ENCODE measurements at places on chromosomes 13 and 19.

DNA sequence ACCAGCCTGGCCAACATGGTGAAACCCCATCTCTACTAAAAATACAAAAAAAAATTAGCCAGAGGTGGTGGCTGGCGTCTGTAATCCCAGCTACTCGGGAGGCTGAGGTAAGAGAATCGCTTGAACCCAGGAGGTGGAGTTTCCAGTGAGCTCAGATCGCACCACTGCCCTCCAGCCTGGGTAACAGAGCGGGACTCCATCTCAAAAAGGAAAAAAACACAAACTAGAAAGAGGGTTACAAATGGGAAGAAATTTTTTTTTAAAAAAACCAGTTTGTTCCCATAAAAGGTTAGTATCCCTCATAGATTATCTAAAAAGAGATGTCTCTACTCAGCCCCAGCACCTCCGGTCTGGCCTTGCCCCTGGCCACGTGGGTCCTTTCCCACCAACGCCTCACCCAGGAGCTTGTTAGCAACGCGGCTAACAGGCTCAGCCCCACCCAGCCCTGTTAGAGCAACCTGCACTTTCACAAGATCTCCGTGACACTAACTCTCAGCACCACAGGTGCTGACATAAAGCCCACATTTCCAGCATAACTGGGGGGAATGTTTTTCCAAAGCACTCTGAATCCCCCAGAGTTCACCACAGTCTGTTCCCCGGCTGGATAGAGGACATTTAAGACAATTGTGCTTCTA is 4.3 kb downstream of the DMKN start:
- no peak for DNase-seq

DNA sequence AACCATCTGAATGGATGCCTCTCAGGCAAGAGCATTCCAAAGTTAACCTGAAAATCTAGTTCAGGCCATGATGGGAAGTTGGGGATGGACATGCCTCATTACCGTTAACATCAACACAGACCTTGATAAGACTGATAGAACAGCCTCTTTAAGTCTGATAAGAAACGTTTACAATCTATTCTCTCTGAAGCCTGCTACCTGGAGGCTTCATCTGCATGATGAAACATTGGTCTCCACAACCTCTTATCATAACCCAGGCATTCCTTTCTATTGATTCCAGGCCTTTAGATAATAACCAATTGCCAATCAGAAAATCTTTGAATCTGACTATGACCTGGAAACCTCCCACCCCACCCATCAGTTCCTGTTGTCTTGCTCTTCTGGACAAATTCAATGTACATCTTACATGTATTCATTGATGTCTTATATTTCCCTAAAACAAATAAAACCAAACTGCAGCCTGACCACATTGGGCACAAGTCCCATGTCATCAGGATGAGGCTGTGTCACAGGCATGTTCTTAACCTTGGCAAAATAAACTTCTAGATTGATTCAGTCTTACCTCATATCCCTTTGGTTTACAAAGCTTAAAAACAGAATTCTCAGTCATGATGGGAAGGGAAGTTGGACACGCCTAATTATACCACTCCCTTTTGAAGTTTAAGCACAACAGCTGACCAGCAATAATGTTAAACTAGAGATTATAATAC is 843.8 kb upstream of the SPRY2 start:
- DNase-seq: no peak

DNA sequence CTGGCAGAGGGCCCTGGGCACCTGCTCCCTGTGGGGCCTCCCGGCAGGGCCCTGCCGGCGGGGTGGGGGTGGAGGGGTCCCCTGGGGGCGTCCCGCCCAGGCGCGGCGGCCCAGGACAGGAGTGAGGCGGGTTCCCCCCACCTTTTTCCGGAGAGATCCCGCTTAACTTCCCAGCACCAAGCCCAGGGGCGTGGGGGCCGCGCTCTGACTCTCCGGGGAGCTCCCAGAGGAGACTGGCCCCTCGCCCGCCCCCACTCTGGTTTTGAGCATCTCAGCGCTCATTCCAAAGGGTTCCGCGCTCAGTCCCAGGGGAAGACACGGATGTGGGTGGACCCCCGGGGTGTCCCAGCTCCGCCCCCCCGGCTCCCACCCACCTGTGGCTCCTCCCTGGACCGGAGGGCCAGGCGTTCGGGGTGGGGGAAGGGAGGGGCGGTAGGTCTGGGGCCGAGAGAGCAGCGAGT is 476 bp downstream of the C2CD4C start:
- DNase-seq: no peak

DNA sequence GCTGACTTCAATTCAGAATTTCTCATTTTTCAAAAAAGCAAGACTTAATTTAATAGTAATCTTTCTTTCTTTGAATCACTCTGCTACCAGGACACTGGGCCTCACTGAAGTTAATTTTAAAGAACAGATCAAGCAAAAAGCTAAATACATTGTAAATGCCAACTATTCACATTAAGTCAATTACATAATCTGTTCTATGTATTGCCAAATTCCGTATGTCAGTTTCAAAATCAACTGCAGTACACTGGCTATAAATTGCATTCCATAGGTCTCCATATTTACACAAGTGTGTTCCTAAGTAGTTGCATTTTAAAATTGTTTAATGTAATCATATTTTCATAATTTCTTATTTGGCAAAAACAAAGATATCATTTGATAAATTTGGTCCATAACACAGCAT is 10.1 kb downstream of the FOXO1 start:
- no peak for DNase-seq

GRCh38 chr13:44280456-44280855 is 93.2 kb upstream of the SERP2 start:
- DNase-seq: no peak

GRCh38 chr19:1671716-1672037 is 19.3 kb upstream of the TCF3 start:
- DNase-seq: no peak

- no peak for DNase-seq
Observed at GRCh38 chr19:3653865-3654513, 27.4 kb upstream of the CACTIN start.

DNA sequence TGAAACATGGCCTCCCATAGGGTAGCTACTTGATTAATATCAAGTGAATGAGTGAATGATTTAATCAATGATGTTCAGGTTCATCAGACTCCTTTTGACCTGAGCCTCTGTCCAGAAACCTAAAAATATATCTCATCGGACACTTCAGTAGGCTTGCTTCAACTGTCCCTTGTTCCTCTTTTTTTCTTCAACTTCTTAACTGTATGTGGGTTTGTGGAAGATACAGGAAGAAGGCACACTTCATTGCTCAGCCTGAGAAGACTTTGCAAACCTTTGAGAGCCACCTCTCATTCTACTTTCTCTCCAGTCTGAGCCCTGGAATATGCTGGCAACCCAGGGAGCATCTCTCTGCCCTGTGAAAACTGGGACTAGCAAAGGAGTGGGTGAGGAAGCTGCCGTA is 557.0 kb downstream of the FGF9 start:
- no peak for DNase-seq

DNA sequence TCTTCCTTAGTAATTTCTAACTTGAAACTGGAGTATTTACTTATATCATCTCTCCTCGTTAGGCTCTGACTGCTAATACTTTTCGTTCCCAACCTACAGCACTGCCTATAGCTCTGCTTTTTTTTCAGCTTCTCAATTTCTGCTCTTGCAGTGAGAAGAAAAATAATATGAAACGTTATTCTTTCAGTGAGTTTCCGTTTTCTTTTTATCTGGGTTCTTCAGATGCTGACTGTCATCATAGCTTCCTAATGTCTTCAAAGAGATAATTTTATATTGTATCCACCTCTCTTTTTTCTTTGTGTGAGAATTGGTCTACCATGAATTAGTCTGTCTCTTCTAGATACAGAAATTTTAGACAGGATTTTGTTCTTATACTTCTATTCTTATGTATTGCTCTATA is 454.9 kb downstream of the LMO7 start:
- DNase-seq: no peak

- no peak for DNase-seq
Observed at GRCh38 chr19:18397242-18398202, at the start of gene LRRC25. Gene LRRC25 (minus strand): TSS chr19:18397622. CDS start chr19:18396963, 659 bp downstream.

DNA sequence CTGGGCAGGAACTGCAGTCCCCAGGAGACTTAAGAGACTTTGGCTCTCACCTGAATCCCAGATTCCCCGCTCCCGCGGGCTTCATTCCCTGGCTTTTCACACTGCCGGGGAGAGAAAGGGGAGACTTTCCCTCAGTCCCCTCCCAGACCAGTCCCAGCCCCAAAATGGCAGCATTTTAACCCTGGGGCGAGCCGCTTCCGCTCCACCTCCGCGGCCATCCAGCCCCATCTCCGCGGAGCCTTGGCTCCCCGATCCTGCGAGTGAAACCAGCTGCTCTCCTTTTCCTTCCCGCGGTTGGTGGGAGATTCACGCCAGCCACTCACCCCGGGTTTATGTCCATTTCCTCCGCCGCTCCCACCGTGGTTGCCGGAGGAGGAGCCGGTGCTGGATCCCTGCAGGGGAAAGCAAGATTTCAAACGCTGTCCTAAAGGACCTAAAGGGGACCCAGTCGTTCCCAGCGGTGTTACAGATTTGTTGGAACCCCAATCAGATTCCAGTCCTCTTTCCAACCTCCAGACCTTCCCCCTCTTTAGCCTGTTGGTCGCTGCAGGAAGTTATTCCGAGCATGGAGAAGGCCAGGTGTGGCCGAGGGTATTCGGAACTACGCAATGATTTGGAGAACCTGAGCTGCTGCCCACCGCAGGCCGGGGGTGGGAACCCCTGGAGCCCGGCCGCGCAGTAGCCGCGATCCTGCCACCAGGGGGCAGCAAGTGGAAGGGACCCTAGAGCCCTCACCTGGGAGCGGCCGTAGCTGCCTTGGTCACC is 3.4 kb downstream of the DMKN start:
- DNase-seq: peak; percentile 38

DNA sequence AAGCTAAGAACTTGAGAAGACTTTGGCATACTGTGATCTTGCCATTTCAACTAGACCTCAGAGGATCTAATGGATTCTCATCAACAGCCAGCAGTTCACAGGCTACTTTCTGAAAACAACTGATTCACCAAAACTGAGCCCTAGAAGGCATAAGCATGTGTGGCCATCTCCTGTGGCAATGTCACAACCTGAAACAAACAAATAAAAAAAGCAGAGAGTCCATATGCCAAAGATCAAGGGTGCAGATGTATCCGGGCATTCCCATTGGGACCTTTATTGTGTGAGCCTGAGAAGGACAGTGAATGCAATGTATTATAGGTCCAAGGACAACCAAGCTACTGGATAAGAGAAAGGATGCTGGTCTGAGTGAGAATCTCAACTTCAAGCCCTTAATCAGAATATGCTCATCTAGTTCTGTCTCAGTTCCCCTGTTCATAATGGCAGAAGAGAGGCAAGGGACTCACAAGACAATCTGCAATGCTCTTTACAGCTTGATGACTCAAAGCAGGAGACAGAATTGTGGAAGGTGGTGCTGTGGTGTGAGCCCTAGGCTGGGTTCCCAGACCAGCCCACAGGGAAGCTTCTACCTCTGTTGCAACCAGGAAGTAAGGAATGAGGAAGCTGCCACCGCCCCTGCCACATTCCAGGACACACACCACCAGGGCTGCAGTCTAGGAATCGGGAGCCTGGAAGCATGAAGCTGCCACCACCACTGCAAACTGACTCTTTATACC is 133.7 kb downstream of the RAP2A start:
- DNase-seq: no peak

DNA sequence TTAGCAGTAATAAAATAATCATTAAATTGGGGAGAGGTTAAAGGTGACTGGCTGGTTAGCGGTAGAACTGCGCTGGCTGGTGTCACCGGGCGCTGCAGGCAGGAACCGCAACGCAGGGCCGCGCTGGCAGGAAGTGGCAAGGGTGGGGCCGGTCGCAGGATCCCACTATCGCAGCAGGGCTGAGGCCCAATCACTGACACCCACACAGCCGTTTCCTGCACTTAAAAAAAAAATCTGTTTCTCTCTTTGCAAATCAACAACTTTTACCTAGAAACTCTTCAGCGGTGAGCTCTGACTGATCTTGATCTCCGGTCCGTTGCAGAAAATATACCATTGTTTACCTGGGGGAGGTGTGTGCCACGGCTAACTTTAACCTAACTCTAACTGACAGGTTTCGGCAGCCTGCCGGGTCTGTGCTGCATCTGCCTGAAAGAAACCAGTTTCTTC is 46.9 kb downstream of the KLF2 start:
- peak; percentile 73 for DNase-seq

- DNase-seq: no peak
Observed at GRCh38 chr13:90105849-90106496, 1241.5 kb upstream of the MIR17HG start.

- no peak for DNase-seq
Observed at GRCh38 chr13:110989331-110989730, 74.5 kb upstream of the ANKRD10 start.

DNA sequence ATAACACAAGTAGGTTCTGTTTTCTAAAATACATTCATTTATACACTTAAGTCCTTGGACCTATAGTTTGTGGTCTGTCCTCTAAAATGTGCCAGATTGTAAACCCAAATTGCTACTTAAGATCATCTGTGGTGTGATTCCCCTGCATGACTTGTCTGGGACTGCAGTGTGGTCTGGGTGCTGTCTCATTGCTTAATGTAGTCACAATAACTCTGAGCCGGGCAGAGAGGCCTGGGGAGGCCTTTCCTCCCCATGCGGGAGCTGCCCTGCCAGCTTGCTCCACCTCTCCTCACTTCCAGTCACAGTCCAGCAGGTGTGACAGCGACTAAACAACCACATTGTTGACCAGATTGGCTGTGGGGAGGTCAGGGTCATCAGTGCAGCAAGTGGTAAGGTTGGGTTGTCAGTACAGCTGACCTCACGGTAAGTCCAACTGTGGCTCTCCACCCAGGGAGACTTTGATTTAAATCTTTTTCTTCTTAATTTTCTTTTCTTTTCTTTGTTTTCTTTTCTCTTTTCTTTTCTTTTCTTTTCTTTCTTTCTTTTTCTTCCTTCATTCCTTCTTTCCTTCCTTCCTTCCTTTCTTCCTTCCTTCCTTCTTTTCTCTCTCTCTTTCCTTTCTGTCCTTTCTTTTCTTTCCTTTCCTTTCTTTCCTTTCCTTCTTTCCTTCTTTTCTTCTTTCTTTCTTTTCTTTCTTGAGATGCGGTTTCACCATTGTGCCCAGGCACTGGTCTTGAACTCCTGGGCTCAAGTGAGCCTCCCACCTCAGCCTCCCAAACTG is 4.4 kb upstream of the TUBA3C start:
- DNase-seq: no peak

DNA sequence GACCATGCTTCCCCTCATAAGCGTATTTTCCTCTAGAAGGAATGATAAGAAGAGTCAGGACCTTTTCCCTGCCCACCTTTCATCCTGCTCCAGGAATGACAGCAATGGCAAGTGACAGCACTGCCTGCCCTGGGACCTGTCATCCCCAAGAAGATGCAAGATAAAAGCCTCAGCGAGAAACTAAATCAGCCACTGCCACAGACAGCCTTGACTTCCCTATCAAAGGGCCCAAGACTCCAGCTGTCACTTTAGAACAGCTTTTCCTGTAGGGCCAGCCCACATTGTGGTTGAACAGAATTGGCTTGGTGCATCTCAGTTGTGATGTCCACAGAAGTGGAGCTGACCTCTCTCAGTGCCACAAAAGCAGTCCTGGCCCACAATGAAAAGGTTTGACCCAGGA is 1.1 kb downstream of the RAB8A start:
- no peak for DNase-seq

GRCh38 chr13:102968572-102969228 is 97.5 kb downstream of the SLC10A2 start:
- DNase-seq: no peak

- peak; percentile 71 for DNase-seq
Observed at GRCh38 chr19:45439569-45440258, 16.0 kb upstream of the ERCC1 start.
